Activated CD4-positive, alpha-beta memory T cell treated with anti-CD3 and anti-CD28 coated beads, Interleukin-2, amount 10 ng/mL, durations not matched to agents 7 days and 5 days (primary cell): ENCODE measurements at places on chromosomes 1 and 21.
A peak's percentile ranks its signal among the peaks of the same experiment; 100 is the strongest.

DNA sequence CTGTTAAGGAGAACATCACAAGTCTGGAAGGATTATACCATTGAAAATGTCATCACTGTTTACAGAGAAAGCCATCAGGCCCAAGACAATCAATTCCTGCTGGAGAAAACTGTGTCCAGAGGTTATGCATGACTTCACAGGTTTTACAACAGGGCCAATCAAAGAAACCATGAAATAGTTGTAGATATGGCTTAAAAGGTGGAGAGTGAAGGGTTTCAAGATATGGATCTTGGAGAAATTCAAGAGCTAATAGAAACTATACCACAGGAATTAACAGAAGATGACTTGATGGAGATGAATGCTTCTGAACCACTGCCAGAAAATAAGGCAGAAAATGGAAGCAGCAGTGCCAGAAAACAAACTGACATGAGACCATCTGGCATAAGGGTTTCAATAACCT lies 30.2 kb downstream of the USP1 start:
- DNase-seq, result no peak

DNA sequence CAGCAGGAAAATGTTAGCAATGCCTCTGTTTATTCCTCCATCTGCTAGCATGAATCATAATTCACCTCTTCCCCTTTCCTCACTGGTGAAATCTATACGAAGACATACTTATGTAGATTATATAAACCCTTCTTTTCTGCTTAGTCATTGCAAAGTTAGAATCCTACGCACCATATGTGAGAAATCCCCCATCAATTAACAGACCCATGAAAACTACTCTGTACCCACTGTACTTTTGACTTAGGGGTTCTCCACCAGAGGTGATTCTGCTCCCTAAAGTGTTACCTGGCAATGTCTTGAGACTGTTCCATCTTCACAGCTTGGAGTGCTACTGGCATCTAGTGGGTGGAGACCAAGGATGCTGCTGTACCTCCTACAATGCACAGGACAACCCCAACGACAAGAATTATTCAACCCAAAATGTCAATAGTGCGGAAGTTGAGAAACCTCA lies 49.6 kb upstream of the KCTD3 start:
- DNase-seq, result no peak

DNA sequence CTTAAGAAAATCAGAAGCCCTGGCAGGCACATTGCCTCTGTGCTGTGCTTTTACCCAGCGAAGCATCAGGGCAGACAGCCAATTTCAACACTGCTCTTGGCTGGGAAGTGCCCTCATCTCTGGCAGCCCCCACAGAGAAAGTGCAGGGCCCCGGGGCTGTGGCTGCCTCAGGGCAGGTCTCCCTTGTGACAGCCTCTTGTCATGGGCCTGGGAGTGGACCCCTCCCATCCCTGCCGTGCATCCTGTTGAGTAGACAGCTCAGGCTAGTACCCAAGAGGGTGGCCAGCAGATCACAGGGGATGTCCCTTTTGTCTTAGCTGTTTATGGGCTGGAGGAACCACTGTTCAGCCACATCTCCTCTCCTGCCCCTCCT lies 23.3 kb downstream of the TTC34 start:
- DNase-seq, result no peak

DNA sequence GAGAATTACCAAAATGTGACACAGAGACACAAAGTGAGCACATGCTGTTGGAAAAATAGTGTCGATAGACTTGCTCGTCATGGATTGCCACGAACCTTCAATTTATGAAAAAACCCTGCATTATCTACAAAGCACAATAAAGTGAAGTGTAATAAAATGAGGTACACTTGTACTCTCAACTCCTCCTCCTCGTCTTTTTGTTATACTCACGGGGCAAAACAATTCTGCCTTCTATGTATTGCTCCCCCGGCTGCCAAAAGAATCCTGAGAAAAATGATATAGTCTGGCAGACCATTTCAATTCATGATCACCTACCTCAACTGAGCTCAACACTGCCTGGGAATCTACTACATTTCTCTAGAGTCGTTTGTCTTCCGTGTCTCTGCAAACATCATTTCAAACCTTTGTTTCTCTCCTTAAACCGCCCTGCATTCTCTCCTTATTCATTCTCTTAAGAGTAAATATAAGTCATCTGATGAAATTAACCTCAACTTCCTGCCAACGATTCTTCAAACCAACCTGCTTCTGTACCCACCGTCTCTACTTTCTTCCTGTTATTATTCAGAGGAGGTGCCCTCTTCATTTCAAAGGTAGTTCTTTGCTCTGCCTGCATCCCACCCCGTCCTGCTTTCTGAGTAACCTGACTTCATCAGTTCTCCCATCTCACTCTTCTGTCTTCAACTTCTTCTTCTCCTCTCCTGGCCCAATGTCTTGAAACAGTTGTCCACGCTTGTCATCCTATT lies 12.9 kb upstream of the IL19 start:
- DNase-seq, result peak; percentile 43

- DNase-seq, result no peak
Observed at GRCh38 chr1:184443624-184444023, 56.8 kb downstream of the C1orf21 start.
